ENCODE measurements at places on chromosomes 13 and 19. TPM values are rescaled to one million over a fixed set of nuclear protein-coding genes. Genes with fewer than 3 reads are reported as not detected.

DNA sequence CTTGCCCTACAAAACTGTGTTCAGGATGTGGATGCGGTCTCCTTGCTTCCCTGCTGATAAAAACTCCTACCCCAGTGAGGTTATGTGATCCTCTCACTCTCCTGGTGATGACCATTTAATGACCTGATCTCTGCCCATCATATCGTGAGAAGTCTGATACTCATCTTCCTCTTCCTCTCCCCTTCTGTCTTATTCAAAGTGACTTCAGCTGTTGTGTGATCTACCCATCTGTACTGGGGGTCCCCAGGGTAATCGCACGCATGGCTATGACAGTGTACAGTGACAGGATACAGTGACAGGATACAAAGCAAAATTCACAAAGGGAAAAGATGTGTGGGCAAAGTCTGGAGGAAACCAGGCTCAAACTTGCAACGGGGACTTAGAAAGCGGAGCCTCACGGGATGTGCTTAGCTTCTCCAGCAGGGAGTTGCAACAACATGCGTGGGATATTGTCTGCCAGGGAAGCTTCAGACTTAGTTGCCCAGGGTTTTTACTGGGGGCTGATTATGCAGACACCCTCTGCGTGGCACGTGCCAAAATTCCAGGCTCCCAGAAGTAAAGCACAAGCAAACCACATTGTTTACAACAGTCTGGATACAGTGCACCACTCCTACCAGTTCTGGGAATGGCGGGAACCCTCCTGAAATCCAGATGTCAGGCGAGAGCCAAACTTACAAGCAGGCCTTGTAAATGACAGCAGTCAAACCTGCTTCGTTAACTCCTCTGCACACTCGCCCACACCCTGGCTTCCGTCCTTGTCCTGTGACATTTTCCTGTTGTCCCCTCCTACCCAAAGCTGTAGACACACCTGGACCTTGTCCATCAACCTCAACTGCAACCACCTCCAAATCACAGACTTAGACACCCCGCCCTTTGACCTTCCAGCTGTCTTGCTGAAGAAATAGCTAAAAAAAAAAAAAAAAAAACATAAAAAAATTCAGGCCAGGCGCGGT, 18.0 kb upstream of the GARRE1 start:
- H3K4me3 ChIP-seq, result no peak overlapping the region
- H3K36me3 ChIP-seq, result no peaks in the 10 kb centered on the region

DNA sequence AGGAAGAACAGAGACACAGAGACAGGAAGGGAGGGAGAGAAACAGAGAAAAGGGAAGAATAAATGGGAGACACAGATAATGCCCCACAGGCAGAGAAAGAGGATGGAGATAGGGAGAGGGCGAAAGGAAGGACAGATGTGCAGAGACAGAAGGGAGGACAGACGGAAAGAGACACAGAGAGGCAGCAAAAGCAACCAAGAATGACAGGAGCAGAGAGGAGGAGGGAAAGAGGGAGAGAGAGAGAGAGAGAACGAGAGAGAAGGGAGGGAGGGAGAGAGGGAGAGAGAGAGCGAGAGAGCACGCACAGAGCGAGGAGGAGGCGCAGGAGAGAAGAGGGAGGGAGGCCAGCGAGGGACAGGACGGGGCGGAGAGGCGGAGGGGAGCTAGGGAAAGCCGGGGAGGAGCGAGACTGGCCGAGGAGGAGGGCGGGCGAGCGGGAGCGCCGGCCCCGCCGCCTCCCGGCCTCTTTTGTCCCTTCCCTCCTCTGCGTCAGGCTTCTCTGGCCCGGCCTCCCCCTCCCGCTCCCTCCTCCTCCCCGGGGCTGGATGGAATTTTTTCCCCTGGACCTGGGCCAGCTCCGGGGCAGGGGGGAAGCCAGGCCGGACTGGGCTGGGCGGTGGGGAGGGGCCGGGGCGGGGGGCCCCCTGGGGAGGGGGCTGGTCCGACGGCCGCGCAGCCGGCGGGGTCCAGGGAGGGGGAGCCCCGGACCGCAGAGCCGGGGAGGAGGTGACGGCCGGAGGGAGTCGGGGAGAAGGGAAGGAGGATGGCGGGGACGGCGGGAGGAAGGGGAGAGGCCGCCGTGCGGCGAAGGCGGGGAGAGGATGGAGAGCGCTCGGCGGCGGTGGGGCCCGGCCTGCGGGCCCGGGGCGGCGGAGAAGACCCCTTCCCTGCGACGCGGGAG, 4.2 kb upstream of the SPACA6 start:
- peak overlapping the region; percentile 84 for H3K4me3 ChIP-seq
- DNase-seq, result peak; percentile 98
- no peaks in the 10 kb centered on the region for H3K27me3 ChIP-seq
- H3K36me3 ChIP-seq, result no peaks in the 10 kb centered on the region
- H3K27ac ChIP-seq, result peak overlapping the region; percentile 78

DNA sequence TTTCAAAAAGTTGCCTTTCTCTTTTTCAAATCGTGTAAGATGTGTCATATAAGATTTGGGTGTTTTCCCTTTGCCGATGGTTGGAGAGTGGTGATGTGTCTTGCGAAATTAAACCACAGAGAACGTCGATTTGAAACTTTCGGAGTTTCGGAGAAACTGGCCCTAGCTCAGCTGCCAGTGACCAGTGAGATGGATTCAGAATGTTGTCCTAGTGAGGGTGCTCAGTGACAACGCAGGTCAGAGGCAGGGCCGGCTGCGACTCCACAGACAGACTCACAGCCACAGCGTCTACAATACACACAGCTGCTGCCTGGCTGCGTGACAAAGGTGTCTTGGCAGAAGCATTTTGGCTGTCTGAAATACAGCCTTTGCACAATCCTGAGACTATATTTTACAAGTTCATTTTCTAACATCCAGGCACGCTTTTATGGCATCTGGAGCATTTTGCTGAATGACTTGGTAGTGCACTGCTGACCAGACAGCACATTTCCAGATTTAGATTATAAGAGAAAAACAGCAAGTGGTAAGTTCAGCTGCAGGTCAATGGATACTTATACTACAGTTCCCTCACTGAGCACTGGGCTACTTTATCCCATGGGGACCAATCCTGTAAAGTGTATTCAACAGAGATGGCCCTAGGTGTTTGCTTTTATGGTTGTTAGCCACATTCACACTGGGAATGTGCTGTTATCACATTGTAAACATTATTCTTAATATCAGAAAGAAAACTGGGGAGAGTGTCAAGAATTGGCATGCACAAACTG, 207.5 kb downstream of the KCNRG start:
- no peak overlapping the region for H3K4me3 ChIP-seq
- DNase-seq, result peak; percentile 64
- H3K4me1 ChIP-seq, result peaks cover 6% of the 10 kb centered on the region

- peak overlapping the region; percentile 97 for H3K27ac ChIP-seq
- peaks cover 23% of the 10 kb centered on the region for H3K4me1 ChIP-seq
- H3K4me3 ChIP-seq, result peak overlapping the region; percentile 71
- no peak for DNase-seq
- H3K36me3 ChIP-seq, result no peaks in the 10 kb centered on the region
These were observed 363 bp upstream of the ZNF763 start for GRCh38 chr19:11964496-11964857.

TTYH1 gene
- not detected for total RNA-seq

DNA sequence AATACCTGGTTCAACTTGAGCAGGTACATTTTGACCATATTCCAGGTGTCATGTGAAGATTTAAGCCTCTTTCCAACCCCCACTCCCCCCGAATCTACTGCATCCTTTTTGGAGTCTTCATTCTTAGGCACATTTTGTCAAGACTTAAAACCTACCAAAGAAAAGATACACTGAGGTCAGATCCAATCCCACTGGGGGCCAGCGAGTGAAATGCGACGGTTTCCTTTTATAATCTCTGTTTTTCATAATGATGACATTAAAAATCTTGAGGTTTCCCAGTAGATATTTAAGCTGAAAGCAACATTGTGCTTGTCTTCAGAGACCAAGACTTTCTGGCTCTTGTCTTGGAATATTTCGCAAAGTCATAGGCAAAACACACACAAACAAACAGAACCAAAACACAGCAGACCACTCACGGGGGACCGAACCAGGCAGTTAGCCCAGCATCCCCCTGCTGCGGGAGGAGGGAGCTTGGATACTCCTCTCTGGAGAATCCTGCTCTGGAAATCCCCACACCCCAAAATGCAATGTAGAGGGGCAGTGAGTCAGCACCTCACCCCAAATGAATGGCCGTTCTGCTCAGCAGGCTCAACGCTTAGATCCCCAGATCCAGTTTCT, 506 bp upstream of the GAS6 start:
- peaks cover 39% of the 10 kb centered on the region for H3K4me1 ChIP-seq
- no peaks in the 10 kb centered on the region for H3K27me3 ChIP-seq
- no peak for DNase-seq
- no peaks in the 10 kb centered on the region for H3K36me3 ChIP-seq

DNA sequence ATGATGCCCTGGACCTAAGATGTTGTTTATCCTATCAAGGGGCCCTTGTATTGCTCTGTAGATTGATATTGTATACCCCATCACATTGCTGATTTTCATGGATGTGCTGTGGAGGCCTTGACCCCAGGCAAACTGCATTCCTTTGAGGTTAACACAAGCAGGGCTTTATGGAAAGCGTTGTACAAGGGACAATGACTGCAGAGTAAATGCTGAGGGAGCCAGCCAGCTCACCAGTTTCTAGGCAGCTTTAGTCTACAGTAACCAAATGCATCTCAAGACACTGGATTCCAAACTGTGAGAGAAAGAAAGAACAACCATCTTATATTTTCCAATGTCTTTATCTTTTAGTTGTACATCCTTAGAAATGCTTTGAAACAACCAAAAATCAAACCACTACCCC, 34.1 kb upstream of the EDNRB start:
- H3K4me3 ChIP-seq, result no peak overlapping the region
- no peak for DNase-seq
- H3K36me3 ChIP-seq, result no peaks in the 10 kb centered on the region
- no peaks in the 10 kb centered on the region for H3K27me3 ChIP-seq
- H3K4me1 ChIP-seq, result no peaks in the 10 kb centered on the region

DNA sequence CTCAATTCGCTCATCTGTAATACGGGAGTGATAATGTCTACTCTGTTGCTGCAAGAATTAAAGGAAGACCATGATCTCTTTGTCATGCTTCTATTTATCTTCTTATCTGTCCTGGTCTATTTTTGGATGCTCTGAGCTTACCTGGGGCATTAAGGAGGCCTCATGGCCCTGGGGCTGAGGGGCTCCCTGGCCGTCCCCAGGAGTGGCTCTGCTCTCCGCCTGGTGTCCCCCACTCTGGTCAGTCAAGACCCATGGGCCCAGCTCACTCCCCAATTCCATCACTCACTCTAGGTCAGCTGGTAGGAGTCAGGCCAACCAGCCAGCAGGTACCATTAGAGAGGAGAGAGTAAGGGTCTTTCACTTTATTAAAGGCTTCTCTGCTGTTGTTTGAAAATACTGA, 1.1 kb upstream of the CHST8 start:
- no peaks in the 10 kb centered on the region for H3K36me3 ChIP-seq
- no peak overlapping the region for H3K4me3 ChIP-seq
- no peak overlapping the region for H3K27ac ChIP-seq
- peaks cover 19% of the 10 kb centered on the region for H3K4me1 ChIP-seq
- H3K27me3 ChIP-seq, result peaks cover 96% of the 10 kb centered on the region
- DNase-seq, result no peak

DNA sequence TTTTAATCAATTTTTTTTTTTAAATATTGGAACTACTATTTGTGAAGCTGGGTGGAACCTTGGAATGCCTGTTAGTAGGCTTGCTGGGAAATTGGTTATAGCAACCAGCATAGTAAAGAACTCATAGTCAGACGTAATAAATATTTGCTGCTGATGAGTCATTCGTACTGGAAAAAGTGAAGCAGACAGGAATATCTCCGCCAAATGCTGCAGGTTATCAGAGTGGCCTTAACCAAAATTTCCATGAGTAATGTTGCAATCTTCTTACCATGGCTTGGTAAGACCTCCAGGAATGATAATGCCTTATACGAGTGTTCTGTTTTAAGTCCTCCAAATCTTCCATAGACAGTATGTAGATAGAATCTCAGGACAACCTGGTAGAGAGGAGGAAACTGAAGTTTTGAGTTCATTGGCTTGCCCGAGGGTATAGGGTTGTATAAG, 34.2 kb downstream of the MBNL2 start:
- no peak overlapping the region for H3K4me3 ChIP-seq
- no peaks in the 10 kb centered on the region for H3K36me3 ChIP-seq
- no peak for DNase-seq
- H3K27me3 ChIP-seq, result no peaks in the 10 kb centered on the region

DNA sequence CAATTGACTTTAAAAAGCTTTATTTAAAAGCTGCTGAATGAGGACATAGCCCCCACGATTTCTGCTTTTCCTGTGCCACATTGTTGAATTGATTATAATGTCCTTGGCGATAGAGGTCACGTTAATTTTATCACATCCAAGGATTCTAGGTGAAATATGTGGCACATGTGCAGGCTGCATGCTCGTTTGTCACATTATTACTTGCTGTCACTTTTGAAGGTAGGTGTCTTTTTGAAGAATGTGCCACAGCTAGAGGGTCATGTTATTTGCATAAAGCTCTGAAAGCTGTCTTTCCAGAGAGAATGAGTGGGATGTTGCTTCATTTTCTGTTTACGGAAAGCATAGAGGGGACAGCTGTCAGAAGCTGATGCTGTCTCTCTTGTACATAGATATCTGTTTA, 927.6 kb upstream of the ATXN8OS start:
- H3K4me1 ChIP-seq, result no peaks in the 10 kb centered on the region
- no peaks in the 10 kb centered on the region for H3K27me3 ChIP-seq
- no peak overlapping the region for H3K4me3 ChIP-seq
- no peak for DNase-seq
- H3K36me3 ChIP-seq, result no peaks in the 10 kb centered on the region

DNA sequence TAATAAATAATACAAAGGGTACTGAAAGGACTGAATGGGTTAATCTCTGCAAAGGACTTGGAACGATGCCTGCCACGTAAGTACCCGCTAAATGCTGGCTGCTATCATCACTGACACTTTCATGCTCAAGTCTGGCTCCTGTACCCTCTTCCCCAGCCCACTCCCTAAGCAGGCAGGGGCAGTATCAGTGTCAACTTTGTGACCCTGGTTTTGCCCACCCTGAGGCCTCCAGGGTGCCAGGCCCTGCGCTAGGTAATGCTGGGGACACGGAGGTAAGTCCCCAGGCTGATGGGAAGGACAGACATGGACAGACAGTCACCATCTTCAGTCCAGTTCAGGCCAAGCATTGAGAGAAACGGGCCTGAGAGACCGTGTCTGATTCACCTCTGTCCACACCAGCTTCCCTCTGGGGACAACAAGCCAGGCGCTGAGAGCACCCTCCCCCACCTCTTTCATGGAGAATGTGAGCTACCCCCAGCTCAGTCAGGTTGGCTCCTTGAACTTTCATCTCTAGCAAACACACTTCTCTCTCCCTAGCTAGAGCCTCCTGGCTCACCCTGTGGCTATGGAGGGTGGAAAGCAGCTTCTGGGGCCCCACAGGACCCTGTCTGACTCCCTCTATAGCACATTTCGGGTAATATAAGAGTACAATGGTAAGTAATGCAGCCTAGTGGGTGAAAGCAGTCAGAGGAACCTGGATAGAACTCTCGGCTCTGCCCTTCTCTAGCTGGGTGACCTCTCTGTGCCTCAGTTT, 800 bp downstream of the ETFB start:
- peaks cover 48% of the 10 kb centered on the region for H3K4me1 ChIP-seq
- H3K27ac ChIP-seq, result peak overlapping the region; percentile 95
- H3K4me3 ChIP-seq, result peak overlapping the region; percentile 52
- DNase-seq, result peak; percentile 29
- H3K27me3 ChIP-seq, result no peaks in the 10 kb centered on the region

- H3K27ac ChIP-seq, result no peak overlapping the region
- no peaks in the 10 kb centered on the region for H3K4me1 ChIP-seq
- H3K36me3 ChIP-seq, result no peaks in the 10 kb centered on the region
- H3K4me3 ChIP-seq, result no peak overlapping the region
These were observed 779.4 kb upstream of the SLITRK1 start for GRCh38 chr13:84661718-84662117.

UQCRFS1 gene
- total RNA-seq, result 27.8 TPM

OR7A5 gene
- total RNA-seq, result not detected

Data from left lung (tissue), 14 donors.